ENCODE measurements at places on chromosomes 5 and 9.
A peak's percentile ranks its signal among the peaks of the same experiment; 100 is the strongest.

DNA sequence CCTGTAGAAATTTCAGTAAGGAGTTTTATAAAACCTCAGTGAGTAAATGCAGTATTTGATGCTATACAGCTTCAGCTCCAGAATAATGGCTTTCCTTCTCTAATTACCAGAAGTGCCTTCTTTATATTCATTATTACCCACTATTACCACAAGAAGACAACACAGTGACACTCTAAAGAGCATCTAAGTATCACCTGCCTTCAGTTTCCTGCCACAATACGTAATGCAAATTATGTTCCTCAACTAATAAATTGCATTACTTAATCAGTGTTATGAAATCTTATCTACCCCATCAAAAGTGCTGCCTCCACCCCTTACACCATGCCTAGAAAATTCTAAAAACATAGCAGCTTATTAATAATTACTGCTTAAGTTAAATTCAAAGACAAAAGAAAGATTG lies 91.9 kb downstream of the TRPM6 start:
- ATAC-seq = no peak

DNA sequence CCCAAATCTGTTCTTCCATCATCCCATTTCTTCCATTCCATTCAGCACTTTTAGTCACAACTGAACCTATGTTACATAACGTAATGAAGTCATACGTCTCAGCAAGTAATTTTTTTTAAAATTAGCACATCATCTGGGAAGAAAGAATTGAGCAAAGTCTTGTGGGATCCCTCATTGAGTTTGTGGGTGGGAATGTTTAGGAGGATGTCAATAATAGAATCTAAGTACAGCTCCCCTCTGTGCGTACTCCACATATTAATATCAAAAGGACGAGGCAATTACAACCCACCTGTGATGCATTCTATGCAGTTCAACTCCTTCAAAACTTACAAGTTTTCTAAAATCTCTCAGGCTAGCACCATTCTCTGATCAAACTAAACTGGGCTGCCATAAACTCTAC lies 526.3 kb downstream of the AGTPBP1 start:
- no peak for ATAC-seq

- no peak for ATAC-seq
Observed at GRCh38 chr9:4760122-4760521, 19.1 kb upstream of the AK3 start.

GRCh38 chr9:130193103-130193502 lies 20.9 kb downstream of the NCS1 start:
- ATAC-seq = peak; percentile 27

- ATAC-seq = no peak
Observed at GRCh38 chr5:14946815-14947620, 75.4 kb upstream of the ANKH start.

- ATAC-seq = no peak
Observed at GRCh38 chr9:131276094-131276888, at the start of gene FAM78A. TSS of gene FAM78A (minus strand) at chr9:131276510. CDS start at chr9:131276179, 331 bp downstream.

DNA sequence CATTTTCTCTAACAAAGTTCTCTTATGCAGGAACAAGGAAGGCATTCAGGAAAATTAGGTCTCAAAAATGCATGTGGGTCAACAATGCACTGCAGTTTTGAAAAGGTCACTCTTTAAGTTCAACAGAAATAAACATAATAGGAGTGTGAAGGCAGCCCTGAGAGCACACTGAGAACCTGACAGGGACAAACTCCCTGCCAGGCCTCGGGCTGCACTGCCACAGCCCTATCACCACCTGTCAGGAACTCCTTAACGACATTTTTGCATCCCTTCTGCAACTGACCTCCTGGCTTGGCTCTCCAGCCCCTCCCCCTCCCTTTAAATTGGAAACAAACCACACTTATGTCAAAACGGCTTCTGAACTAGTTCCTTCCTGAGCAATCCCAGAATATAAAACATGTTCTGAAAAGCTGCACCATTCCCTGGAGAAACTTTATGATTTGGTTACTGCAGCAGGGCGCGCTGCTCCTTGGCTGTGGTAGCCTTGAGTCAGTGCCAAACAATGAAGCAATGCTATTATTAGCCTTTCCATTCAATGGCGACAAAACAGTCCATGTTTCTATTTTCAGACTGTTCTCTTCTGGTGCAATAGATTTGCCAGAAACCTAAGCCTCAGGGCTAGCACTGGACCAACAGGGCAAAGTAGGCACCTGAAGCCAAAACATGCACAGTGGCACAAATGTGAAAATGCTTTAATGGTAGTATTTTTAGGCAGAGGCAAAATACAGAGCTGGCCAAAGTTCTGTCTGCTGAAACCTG lies 160.1 kb upstream of the ZNF608 start:
- peak; percentile 92 for ATAC-seq

DNA sequence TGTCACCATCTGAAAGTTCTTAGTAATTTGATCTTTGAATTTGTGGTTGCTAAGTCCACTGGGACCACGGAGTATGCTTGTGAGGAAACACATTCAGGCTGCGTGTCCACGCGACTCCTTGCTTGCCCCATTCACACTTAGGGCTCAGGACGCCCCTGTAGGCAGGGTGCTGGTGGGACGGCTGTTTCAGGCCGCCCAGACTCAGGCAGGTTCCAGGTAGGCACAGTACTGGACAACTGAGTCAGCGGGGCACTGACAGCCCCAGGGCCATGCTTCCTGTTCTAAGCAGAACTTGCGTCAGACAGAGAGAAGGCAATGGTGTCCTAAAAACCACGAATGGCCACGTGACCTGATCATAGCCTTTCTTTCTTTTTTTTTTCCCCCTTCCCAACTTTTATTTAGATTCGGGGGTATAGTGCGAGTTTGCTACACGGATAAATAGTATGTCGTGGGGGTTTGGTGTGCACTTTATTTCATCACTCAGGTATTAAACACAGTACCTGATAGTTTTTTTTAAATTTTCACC lies 7.7 kb upstream of the RASGEF1C start:
- no peak for ATAC-seq

GRCh38 chr5:54360089-54360488 lies 49.7 kb upstream of the ARL15 start:
- no peak for ATAC-seq

GRCh38 chr5:158255609-158256008 lies 396.7 kb upstream of the CLINT1 start:
- ATAC-seq = no peak

DNA sequence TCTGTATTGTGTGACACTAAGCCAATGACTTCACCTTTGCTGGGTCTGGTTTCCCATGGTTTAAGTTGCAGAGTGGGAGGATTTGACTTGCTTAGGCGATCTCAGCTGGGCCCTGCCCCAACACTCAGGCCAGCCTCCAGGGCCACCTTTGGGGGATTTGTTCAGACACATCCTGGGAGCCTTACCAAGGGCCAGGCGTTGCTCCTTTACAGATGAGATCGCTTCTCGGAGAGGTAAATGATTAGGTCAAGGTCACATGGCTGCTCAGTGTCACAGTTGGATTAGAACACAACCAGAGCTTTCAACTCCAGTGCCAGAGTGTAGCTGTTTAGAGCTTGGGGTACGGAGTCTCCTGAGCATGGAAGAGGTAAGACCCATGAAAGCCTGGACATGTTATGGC lies 57.5 kb downstream of the COL27A1 start:
- ATAC-seq = no peak

DNA sequence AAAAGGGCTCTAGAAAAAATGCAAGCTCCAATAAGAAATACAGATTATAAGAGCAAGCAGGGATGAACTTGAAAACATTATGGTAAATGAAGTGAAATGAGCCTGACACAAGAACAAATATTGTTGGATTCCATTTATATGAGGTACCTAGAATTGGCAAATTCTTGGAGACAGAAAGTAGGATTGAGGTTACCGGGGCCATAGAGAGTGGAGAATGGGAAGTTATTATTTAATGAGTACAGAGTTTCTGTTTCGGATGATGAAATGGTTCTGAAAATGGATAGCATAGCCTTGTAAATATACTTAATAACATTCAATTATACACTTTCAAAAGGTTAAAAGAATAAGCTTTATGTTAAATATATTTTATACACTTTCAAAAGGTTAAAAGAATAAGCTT lies 75.6 kb upstream of the SLC12A2 start:
- ATAC-seq = no peak

DNA sequence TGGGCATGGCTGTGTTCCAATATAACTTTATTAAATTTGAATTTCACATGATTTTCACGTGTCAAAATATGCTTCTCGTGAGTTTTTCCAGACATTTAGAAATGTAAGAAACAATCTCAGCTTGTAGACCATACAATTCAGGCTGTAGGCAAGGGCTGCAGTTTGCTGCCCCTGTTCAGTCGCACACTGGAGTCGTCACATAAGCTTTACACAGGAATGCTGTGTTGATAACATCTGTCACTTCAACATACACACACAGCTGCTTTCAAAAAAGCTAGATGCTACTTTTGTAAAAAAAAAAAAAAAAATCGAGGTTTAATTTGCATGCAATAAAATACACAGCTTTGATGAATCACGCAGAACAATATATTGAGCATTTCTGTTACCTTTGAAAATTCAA lies 77.9 kb downstream of the MYO10 start:
- no peak for ATAC-seq

- no peak for ATAC-seq
Observed at GRCh38 chr9:136013524-136014034, 52.4 kb upstream of the UBAC1 start.

DNA sequence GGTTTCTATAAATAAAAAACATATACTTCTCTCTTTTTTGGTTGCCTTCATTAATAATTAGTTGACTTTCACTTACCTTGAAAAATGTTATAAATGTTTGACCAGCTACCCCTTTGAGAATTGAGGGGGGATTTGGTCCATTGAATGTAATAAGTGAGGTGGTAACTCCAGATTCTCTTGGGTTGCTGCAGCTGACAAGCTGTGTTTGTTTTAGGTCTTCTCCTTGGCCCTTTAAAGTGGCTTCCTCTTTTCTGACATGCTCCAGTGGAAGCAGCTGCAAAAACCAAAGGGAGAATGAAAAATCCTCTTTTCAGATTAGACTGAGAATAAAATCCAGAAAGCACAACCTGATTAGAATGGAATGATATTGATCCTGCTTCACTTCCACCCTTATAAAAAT lies 410.5 kb downstream of the TMEM38B start:
- ATAC-seq = no peak

GRCh38 chr5:83034528-83035207 lies 42.5 kb downstream of the TMEM167A start:
- no peak for ATAC-seq

GRCh38 chr5:111432883-111433536 lies 79.3 kb downstream of the STARD4 start:
- no peak for ATAC-seq

DNA sequence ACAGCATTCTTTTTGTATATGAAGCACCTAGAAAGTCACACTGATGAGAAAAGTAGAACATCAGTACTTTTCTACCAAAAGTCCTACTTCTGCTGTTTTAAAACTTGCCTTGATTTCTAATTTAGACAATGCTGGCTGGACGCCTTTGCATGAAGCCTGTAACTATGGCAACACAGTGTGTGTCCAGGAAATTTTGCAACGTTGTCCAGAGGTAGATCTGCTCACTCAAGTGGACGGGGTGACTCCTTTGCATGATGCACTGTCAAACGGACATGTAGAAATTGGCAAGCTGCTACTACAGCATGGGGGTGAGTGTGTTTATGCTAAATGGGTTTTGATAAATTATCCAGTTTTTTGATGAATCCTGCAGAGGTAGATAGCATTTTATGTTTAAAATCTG lies 73.5 kb downstream of the SLF1 start:
- ATAC-seq = no peak

DNA sequence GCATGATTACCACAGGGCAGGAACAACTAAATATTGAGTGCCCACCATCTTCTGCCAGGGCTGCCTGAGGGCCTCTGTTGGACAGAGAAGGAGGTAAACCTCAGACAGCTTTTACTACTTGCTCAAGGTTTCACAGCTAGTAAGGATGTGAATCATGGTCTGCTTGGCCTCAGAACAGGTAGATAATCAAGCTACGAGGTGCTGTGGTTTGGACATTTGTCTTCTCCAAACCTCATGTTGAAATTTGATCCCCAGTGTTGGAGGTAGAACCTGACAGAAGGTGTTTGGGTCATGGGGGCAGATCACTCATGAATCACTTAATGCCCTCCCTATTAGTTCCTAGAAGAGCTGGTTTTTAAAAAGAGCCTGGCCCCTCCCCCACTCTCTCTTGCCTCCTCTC lies 541.2 kb upstream of the TRPC7 start:
- no peak for ATAC-seq

GRCh38 chr5:107700481-107700880 lies 29.7 kb upstream of the EFNA5 start:
- no peak for ATAC-seq

DNA sequence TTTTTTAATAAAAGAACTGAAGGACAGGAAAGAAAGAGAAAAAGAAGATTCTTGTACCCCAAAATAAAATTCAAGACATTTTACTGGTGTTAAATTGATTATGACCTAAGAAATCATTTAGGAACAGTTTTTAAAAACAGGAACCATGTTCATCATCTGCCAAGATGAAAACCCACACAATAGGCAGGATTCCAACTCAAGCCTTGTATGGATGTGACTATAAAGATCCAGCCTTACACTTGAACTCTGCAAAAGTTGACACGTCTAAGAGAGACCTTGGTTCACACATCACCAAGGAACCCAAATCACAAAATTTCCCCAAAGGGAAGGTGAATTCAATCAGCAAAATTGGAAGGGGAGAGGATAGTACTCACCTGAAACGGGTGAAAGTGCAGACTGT lies 82.6 kb downstream of the SMIM23 start:
- ATAC-seq = no peak

- no peak for ATAC-seq
Observed at GRCh38 chr9:132791699-132792240, 86.3 kb downstream of the AK8 start.

GRCh38 chr5:179793468-179794139 lies at the start of gene LTC4S:
TSS of gene LTC4S (plus strand) at chr5:179793986. CDS start at chr5:179794081, 95 bp downstream.
- ATAC-seq = peak; percentile 40

DNA sequence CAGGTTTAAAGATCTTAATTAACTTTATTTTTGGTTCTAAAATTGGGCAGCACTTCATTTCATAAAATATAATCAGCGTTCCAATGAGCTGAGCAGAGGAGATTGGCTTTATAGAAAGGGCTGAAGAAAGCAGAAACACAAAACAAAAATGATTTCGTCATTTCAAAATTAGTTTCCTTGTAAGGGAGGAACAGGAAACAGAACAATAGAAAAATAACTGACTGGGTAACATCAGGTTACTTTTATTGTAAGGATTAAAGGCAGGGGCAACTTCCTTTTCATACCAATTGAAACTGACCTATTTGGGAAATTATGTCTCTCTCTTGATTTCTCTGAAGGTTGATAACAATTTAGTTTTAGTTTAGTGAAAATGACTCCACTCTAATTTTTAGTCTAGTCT lies 157.1 kb downstream of the ATP10B start:
- no peak for ATAC-seq

- ATAC-seq = no peak
Observed at GRCh38 chr5:82591021-82591515, 312.9 kb upstream of the RPS23 start.

GRCh38 chr9:121299467-121300282 lies 31.7 kb downstream of the GSN start:
- peak; percentile 65 for ATAC-seq

GRCh38 chr9:74865177-74865576 lies 22.5 kb downstream of the TRPM6 start:
- no peak for ATAC-seq

- ATAC-seq = no peak
Observed at GRCh38 chr5:95102080-95102479, 182.8 kb downstream of the MCTP1 start.

- no peak for ATAC-seq
Observed at GRCh38 chr5:149438281-149438680, 59.2 kb upstream of the IL17B start.

GRCh38 chr9:27157097-27157496 lies 48.1 kb downstream of the TEK start:
- no peak for ATAC-seq

Data from gastroesophageal sphincter (tissue), 4 donors.